Stimulated activated CD4-positive, alpha-beta T cell treated with anti-CD3 and anti-CD28 coated beads, Interleukin-15, amount 100 ng/mL, for 1 hour (primary cell): ENCODE measurements at places on chromosomes 12 and 14.

DNA sequence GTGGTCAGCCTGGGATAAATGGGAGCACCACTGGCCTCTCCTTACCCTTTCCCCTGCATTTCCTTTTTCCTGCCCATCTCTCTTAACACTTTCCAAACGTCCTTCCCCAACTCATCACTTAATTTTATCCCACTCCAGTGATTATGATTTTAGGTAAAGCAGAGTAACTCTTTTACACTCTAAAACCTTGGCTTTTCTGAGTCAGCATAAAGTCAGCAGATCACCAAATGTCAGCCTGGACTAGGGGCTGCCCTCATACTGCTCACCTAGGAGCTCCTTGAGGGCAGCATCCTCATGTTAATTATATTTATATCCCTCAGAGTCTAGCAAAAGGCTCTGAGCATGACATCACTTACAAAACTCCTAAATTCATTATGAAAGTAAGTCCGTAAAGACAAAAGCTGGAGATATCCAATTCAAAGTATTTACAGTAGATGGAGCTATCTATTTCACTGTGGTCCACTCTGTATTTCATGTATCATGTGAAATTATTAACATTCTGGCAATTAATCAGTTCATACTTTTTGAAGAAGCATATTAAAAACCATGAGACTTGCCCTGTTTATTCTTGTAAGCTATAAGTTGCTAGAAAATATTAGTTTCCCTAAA, 17.0 kb upstream of the DICER1 start:
- DNase-seq, result no peak

DNA sequence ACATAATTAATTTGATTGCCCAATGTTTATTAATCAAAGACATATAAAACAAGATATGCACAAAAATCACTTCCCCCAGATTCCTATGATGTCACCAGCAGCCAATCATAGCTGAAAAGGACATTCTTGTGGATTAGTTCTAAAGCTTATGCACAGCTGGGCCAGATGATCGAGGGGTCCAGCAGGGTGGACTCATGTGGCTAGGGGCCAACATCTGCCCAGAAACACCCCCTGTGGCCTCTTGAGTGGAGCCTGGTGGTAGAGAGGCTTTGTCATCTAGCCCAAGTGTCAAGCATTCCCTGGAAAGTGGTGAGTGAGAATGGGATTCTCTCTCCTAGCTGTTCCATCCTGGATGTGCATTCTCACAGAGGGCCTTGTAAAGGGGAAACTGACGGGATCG, 590.0 kb downstream of the BCL11B start:
- no peak for DNase-seq

GRCh38 chr14:91281346-91281745, 36.8 kb upstream of the GPR68 start:
- DNase-seq, result no peak

DNA sequence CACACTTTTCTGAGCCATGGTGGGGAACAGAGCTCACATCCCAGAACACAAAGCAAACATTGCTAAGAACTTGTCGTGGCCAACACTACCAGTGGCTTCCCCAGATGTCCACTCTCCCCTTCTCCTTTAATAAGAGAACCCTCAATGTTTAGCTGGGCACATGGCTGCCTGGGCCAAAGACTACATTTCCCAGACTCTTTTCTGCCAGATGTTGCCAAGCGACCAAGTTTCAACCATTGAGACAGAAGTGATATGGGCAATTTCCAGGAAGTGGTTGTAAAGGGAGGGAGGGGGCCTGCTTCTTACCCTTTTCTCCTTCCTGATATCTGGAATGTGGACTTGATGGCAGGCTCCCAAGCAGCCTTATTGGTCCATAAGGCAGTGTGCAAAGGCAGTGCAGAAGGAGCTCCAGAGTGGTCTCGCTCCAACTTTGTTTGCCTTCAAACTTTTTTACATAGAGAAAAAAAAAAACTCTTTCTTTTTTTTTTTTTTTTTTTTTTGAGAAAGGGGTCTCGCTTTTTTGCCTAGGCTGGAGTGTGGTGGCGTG, 24.9 kb upstream of the JDP2 start:
- no peak for DNase-seq

- DNase-seq, result no peak
Measured at GRCh38 chr12:38905480-38906351, at the start of gene CPNE8. CPNE8 (minus strand) TSS chr12:38905591; CDS start chr12:38905534, 57 bp downstream.

DNA sequence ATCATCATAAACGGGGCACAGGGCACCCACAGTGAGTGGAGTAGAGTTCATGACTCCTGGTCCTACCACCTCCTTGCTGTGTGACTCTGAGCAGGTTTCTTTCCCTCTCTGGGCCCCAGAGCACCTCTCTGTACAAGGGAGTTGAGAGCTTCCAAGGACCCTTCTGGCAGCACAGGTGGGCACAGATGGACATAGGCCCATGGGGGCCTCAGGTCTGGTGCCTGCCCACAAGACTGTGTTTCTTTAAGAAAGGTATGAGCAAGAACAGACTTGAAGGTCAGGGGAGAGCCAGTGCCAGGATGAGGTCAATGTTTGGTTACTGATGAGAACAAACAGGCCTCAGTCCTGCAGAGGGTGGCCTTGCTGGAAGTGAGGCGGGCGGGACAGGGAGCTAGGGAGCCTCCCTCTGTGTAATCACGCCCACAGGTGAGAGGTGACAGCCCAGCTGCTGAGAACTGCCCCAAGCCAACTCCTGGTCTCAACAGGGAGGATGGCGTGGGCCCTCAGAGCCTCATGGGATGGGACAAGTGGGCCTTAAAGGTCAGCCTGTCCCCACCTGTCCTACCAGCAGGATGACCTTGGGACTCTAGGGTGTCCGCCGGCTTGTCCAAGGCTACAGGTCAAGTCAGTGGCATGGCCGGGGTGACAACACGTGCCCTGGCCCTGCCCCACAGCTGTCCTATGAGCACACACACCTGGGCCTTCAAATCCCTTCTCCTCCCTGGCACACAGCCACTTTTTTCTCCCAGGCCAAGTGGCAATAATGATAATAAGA, 49.1 kb downstream of the CCDC85C start:
- no peak for DNase-seq

DNA sequence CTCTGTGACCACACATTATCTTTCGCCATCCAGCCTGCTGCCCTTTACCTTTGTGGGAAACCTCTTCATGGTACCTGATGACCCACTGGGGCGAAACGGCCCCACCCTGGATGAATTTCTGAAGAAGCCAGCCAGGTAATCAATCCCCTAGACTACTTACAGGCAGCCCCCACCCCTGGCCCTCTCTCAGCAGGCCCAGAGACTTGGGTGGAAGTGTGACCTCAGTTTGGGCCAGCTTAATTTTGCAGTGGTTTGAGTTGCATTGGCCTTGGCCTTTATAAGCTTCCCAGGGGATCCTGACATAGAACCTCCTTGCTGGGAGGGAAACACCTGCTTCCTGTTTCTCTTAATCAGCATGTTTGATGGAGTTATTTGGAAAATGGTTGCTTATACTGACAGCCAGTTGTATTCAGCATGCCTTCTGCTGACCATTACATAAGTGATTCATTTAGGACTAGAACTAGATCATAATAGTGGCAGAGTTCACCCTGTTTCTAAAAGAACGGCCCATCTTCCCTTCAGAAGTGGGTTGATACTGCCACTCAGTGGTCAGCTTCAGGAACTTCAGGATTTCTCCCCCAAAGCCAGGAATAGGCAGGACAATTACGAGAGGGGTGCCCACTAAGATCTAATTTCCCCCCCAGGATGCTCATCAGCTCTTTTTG, 6.1 kb downstream of the SDR39U1 start:
- DNase-seq, result no peak

DNA sequence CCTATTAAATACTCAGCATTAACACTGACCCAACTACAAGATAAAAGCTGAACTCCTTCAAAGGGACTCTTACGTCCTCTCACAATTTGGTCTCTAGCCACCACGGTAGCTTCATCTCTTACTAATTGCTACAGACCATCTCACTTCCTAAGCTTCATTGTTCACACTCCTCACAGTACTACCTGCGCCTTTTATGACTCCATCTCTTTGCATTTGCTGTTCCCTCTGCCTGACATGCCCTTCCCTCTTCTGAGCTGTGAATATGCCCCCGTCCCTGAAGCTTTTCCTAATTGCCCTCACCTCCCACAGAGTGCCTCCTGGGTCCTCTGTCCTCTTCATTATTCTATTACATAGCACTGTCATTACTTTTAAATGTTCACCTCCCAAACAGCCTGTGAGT, 2.5 kb downstream of the EEA1 start:
- no peak for DNase-seq

DNA sequence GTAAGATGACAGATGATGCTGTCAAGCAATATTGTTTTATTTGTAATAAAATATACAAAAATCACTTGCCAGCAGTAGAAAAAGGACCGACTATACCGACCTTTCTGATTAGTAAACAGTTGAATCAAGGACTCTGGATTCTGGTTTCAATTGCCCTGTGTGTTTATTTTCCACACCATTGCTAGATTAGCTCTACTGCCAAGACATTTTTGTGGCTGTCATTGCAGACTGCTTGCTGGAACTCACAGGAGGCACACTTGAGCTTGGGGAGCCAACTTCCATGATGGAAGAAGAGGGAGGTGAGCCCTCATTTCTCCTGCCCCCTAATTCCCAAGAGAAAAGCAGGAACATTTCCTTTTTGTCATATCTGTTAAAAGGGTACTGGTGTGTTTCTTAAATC, 51.3 kb downstream of the MAPKAPK5 start:
- DNase-seq, result no peak

DNA sequence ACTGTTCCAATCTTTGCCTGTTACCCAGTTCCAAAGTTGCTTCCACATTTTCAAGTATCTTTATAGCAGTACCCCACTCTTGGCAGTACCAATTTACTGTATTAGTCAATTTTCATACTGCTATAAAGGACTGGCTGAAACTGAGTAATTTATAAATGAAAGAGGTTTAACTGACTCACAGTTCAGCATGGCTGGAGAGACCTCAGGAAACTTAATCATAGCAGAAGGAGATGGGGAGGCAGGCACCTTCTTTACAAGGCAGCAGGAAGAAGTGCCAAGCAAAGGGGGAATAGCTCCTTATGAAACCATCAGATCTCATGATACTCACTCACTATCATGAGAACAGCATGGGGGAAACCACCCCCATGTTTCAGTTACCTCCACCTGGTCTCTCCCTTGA, 215.0 kb downstream of the SNAPC1 start:
- DNase-seq, result no peak

DNA sequence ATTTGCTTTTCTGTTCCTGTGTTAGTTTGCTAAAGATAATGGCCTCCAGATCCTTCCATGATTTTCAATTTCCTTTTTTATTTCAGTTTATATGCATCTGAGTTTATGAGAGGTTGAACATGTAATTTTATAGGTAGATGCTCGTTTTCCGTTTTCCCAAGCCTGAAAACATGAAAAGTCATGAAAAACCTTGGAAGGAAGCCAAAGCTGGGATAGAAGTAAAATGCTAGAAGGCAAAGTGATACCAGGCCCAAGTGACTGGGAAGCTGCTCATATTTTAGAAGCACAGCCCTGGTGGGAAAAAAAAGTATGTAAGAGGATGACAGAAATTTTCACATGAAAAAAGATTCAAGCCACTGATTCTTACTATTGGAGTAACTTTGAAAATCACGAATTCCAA, 290.8 kb downstream of the PRKD1 start:
- DNase-seq, result no peak

DNA sequence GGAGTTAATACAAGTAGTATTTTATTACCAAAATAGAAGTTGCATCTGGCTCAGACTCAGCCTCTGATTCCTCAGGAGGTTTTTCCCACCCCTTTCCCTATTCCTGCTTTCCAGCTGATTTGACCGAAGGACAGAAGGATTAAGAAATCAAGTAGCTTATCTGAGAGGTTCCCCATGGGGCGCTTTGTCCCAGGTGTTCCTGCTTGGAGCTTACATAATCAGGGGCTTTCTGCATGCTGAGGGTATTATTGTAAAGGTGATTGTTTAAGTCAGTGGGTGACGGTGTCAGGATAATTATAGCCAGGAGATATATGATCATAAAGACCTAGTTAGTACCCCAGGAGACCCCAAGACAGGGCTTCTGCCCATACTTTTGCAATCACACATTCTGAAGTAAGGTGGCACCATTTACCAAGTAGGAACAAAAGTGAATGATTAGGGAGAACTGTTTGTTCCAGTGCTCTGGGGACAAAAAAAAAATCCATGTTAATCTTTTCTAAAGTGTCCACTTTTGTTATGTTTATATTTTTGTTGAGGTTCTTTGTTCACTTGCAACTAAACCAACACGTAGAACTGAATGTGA, 921.3 kb downstream of the NRXN3 start:
- no peak for DNase-seq

- DNase-seq, result no peak
Measured at GRCh38 chr12:82730953-82731459, 44.3 kb downstream of the TMTC2 start.

DNA sequence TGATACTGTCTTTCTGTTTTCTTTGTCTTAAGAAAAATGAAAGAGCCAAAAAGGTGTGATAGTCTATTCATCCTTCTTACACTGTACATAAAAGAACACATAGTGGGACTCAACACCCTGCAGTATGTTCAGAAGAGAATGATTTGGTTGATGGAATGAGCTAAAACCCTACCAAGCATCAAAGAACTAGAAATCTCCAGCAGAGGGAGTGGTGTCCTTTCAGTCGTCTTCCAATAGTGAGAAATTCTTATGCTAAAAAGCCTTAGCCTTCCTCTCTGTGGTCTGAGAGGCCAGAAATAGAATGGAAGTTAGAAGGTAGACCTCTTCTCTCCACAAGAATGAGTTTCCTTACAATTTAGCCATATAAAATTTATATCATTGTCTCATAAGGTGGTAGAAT, 393.4 kb upstream of the SEL1L start:
- DNase-seq, result no peak

GRCh38 chr14:104771918-104772706, 19.2 kb downstream of the SIVA1 start:
- no peak for DNase-seq

DNA sequence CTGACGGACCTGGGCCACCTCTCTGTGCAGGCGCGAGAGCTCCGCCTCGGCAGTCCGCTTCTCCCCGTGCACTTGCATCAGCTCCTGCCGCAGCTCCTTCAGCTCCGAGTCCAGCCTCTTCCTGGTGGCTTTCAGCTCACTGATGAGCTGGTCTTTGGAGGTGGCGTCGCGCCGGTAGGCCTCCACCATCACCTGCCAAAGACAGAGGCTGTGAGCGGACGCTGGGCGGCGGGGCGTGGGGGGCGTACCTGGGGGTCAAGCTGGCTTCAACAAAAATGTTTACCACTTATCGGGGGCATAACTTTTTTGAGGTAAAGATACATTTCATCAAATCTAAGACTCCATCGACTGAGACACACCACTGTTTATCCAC, 27.5 kb upstream of the ANKLE2 start:
- DNase-seq, result no peak
